Left hindlimb (tissue), 1 donor: ENCODE measurements at places on chromosomes 1 and 21.

DNA sequence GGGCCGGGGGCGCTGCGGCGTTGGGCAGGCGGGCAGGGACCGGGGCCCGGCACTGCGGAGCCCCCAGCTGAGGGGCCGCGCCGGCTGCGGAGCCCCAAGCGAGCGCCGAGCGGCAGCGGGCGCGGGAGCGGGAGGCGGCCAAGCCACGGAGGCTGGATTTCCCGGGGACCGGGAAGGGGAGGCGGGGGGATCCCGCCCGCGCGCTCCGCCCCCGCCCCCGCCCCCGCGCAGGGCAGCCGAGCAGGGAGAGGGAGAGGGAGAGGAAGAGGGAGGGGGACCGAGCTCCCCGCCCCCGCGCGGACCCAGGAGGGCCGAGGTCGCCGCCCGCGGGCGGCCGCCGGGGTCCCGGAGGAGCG, at the start of gene DLGAP3:
Gene DLGAP3, minus strand, starts transcription at position 154 of the 356 bp plus-strand sequence. CDS start 24,267 bp downstream, outside the sequence.
- no peak for DNase-seq

GRCh38 chr1:91697416-91697815, 188.5 kb downstream of the TGFBR3 start:
- DNase-seq: no peak

DNA sequence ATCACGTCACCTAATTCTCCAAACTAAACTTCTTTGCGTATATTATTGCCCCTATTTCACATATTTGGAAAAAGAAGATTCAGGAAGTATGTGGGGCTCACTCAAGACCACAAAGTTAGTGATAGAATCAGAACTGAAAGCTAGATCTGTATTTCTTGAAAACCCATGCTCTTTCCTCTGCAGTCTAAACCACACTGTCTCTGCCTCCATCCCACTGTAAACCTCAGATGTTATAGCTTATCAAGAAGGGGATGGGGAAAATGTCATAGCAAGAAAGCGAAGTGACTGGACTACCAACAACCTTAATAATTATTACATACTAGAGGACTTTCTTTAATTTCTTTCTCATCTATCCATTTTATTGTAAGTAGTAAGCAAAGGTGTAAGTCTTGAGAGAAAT, 257.7 kb upstream of the SGIP1 start:
- no peak for DNase-seq

- DNase-seq: no peak
Measured at GRCh38 chr1:68093737-68094136, 43.3 kb upstream of the DIRAS3 start.
